ENCODE measurements at places on chromosomes 6 and 20. TPM values are rescaled to one million over a fixed set of nuclear protein-coding genes. Genes with fewer than 3 reads are reported as not detected.

Gene CST2
- total RNA-seq: not detected

Gene DEFB124
- not detected for total RNA-seq

Gene CENPB
- 91.4 TPM for total RNA-seq

Gene RNF182
- total RNA-seq: not detected

Gene SLC35D3
- not detected for total RNA-seq

Gene XKR7
- total RNA-seq: not detected

Gene PDYN
- not detected for total RNA-seq

Gene SPAG4
- 1.6 TPM for total RNA-seq

Gene PHACTR1
- total RNA-seq: 1.1 TPM

Gene TRMT11
- 29.2 TPM for total RNA-seq

Gene CCDC170
- total RNA-seq: not detected

Gene GSTA3
- not detected for total RNA-seq

Gene RSPH4A
- total RNA-seq: 0.29 TPM

Gene PRL
- total RNA-seq: not detected

Gene SLC52A3
- not detected for total RNA-seq

Gene MCHR2
- total RNA-seq: not detected

Gene EDN3
- not detected for total RNA-seq

Gene BCAS1
- total RNA-seq: 0.40 TPM
